ENCODE measurements at places on chromosomes 12 and 14.

GRCh38 chr12:1796515-1797010 lies 23.8 kb upstream of the LRTM2 start:
- peak; percentile 18 for DNase-seq

DNA sequence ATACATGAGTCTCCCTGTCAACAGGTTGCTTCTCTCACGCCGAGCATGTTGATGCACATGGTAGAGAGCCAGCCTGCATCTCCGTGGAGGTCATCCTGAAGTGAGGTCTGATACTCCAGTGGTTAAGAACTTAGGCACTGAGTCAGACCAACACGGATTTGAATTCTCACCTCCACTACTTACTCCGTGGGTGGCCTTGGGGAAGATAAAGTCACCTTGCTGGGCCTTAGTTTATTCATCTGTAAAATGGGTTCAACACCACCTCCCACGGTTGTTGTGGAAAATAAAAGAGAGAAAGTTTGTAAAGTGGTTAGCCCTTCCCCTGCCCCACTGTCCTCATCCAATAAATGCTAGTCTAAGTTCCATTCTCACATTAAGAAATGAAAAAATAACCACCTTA lies 408.9 kb downstream of the MED13L start:
- no peak for DNase-seq

- no peak for DNase-seq
These were observed 41.6 kb downstream of the DEGS2 start for GRCh38 chr14:100117633-100118395.

GRCh38 chr14:99909513-99910064 lies 116.4 kb downstream of the EML1 start:
- no peak for DNase-seq

DNA sequence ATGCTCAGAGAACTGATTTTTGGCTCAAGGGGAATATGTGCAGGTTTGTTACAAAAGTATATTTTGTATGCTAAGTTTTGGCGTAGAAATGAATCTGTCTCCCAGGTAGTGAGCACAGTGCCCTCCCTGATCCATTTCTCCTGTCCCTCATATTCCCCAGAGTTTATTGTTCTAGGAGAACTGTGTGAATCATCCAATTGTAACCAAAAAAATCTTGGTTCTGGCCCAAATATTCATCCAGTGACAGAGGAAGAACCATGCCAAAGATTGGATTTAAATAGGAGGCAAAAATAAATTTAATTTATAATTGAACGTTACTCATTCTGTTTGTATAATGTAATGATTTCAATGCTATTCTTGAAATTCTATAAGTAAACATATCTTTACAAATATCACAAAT lies 4.8 kb downstream of the CATSPERB start:
- DNase-seq: no peak

GRCh38 chr14:91751719-91752118 lies 19.8 kb upstream of the CATSPERB start:
- DNase-seq: no peak

DNA sequence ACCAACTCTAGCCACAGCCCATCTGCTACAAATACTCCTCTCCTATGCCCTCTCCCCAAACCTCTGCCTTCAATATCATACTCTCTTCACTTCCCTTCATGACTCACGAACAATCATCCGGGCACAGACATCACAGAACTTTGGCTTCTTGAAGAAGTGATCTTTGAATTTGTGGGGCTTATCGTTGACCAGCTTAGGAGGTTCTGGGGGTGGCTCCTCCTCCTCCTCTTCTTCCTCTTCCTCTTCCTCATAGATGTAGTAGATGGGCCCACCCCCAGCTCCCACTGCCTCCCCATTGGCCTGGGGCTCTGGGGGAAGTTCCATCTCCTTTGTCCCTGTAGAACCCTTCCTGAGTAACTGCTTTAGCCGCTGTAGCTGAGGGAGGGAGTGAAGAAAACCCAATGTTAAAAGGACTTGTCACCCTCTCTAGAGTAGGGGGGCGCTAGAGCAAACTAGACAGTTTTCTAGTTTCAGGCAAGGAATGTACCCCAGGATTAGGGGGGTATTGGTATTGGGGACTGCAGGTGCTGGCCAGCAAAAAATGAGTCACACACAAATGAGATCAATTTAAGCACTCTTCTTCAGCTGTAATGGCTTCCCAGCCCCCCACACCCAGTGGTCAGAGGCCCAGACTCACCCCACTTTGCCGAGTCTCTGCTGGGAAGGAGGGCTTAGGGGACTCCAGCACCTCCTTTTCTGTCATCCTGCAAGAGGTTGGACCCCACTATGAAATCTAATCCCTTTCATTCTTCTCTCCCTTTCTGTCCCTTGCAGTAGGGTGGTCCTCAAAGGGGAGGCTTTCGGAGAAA lies 1.8 kb downstream of the STAC3 start:
- DNase-seq: no peak

- DNase-seq: no peak
These were observed 263.8 kb upstream of the DIO2 start for GRCh38 chr14:80475074-80475473.

- DNase-seq: no peak
These were observed 257.0 kb downstream of the DPF3 start for GRCh38 chr14:72636871-72637270.

GRCh38 chr12:116629480-116629879 lies 70.3 kb downstream of the MAP1LC3B2 start:
- DNase-seq: no peak

DNA sequence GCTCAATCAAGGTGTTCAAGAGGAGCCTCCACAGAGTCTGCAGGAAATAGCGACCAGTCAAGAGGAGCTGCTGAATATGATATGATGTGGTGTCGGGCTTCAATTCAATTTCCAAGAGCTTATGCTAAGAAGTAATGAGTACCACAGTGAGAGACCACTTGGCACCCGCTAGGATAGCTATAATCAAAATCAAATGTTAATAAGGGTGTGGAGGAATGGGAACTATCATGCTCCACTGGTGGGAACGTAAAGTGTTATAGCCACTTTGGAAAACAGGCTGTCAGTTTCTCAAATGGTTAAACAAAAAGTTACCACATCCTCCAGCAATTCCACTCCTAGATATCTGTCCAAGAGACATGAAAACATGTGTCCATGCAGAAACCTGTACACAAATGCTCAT lies 6.7 kb downstream of the POLR3B start:
- DNase-seq: no peak

DNA sequence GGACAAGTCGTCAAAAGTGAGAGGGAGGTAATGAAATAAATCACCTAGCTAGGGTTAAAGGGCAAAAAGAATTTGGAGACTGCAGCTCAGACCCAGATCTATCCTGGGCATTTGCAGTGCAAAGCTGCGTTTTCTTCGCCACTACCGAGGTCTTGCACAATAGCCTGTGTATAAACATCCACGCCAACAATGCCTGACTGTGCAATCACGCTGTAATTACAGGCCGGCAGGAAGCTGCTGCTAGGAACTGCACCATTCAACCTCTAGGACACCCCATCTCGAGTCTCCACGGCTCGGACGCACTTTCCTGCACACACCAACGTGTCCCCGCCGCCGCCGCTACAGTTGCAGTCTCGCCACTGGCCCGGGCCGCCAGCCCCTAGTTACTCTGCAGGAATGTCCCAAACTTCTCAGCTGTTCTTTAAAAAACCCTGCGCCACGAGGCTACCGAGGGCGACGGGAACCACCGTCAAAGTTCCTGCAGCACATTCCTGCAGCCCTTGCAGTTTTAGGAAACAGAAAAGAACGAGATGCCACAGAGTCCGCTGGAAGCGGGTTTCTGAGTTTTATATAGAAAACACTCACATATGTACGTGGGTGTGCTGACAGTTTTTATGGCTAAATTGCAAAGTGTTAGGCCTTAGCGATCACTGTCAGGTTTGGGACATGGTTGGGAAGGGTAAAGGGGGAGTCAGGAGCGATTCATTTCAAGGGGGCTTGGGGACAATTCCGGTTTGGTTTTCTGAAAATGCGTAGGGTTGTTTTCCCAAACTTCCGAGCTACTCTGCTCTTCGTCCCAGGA lies 65.6 kb upstream of the PTGR2 start:
- DNase-seq: no peak

DNA sequence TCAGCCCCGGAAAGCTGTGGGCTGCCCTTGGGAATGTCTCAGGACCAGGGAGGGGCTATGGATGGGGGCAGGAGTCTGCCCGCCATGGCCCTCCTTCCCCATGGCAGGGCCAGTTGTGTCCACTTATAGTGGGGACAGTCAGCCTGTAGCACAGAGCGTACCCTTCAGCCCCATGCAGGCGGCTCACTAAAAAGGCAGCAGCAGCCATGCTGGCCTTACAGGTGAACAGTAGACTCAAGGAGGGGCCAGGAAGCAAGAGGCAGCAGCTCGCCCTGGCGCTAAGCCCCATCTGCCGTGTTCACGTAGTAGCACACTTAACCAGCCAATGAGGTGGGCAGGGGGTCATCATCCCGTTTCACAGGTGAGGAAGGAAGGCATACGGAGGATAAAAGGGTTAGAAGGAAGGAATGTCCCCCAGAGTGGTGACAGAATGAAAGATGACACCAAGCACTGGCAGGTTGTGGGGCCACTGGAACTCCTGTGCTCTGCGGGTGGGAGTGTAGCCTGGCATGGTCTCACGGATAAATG lies 52.7 kb downstream of the FAM222A start:
- no peak for DNase-seq

- no peak for DNase-seq
These were observed 620.7 kb downstream of the AACS start for GRCh38 chr12:125685915-125686314.

DNA sequence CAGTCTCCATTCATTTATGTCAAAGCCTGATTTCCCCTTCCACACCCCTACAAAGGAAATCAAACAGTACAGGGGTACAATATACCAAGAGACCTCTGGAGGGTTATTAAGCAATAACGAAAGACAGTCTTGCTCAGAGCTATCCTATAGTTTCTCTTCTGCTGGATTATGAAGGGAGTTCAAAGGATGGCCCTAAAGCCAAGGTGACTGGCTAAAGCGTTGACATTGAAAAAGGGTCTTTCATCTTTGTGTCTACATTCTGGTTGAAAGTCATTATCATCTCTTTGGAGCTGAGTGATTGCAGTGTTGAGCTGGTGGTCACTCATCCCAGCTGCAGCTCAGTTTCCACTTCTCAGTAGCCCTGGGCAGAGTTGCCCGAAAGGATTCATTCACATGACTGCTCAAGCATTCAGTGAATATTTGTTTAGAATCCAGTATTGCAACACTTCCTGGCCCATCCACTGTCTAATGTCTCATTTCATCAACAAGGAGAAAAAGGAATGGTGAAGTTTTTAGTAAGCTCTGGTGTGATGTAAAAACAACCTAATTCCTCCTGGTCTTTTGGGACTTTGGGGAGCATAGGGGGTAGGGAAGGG lies 19.2 kb upstream of the TBX5 start:
- DNase-seq: no peak

DNA sequence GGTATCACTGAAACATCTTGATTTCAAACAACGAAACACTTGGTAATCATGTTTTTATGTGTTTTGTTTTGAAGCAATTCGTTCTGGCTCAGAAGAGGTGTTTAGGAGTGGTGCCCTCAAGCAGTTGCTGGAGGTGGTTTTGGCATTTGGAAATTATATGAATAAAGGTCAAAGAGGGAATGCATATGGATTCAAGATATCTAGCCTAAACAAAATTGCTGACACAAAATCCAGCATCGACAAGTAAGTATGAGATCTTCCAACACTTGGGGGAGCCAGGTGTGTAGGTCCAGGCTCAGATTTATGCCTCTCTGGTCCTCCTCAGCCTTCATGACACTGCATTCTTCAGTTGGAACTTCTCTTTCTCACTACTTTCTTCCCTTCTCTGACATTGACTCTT lies 110.1 kb downstream of the GPR135 start:
- DNase-seq: no peak

GRCh38 chr14:52063052-52063462 lies 5.8 kb downstream of the NID2 start:
- no peak for DNase-seq

- DNase-seq: no peak
These were observed 409.7 kb downstream of the VRK1 start for GRCh38 chr14:97206916-97207315.

DNA sequence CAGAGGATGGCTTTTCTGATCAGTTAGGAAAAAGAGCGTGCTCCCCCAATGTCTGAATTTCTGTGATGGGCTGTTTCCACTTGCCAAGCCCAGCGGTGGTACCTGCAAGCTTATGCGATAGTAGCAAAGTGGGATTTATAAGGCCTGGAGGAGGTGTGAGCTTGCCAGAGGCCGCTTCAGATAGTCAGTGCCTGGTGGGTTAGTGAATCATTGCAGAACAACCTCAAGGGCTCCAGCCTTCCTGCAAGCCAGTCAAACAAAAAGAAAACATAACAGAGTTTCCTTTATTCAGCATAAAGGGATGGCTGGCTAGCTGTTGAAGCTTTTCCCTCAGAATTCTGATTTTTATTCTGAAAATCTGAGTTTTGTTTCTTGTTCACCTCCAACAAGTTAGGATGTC lies 7.6 kb upstream of the BMP4 start:
- no peak for DNase-seq

GRCh38 chr12:13002301-13003097 lies 2.4 kb upstream of the HEBP1 start:
- no peak for DNase-seq

DNA sequence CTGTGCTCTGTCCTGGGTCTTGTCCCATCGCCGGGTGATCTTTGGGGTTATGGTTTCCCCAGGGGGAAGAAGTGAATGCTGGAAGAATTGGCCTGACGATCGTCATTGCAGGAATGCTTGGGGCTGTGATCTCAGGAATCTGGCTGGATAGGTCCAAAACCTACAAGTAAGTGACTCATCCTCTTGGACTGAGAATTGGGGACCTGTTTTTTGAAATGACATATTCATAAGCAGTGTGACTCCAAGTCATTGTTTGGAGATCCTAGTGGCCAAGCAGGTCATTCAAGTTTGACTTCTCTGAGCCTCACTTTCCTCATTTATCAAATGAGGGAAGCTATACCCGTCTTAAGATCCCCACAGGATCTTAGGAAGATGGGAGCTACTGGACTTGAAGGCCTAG lies 25.8 kb downstream of the ERG28 start:
- no peak for DNase-seq

DNA sequence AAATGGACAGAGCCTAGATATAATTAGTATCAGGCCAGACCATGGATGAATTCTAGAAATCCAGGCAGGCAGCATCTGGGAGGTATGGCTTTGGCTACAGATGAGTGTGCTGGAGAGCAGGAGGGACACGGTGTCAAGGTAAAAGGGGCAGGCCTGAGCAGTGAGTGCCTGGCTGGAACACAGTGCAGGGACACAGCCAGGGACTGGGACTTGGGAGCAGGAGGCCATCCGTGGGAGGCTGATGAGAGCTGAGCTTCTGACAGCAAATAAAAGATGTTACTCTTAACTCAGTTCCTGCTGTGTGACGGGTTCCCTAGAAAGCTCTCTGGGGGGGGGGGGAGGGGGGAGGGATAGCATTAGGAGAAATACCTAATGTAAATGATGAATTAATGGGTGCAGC lies 13.6 kb upstream of the LGALS3 start:
- DNase-seq: no peak

- DNase-seq: no peak
These were observed 105.2 kb upstream of the SYT1 start for GRCh38 chr12:78759367-78759766.

DNA sequence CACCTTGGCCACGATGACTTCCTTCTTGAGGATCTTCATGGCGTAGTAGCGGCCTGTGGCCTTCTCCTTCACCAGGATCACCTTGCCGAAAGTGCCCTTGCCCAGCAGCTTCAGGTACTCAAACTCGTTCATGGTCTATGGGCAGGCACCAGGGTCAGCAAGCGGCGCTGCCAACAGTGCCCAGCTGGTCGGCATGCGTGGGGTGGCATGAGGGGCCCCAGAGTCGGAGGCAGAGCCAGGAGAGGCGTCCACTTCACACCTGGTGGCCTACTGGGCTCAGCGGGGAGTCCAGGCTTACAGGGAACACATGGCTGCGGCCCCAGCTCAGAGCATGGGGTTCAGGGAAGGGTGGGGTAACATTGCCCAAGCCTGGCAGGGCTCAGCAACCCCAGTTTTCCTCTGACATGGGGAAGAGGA lies 20.5 kb downstream of the AKT1 start:
- DNase-seq: no peak

Data from activated naive CD8-positive, alpha-beta T cell treated with anti-CD3 and anti-CD28 coated beads, Interleukin-2, amount 50 U/mL, for 16 hours (primary cell).